ENCODE measurements at places on chromosomes 5 and 9. TPM values are rescaled to one million over a fixed set of nuclear protein-coding genes. Genes with fewer than 3 reads are reported as not detected.

Gene CKMT2
- 2.3 TPM for total RNA-seq

Gene PCDHB9
- total RNA-seq, result 1.1 TPM

Gene ARSK
- total RNA-seq, result 3.0 TPM

Gene OGN
- 0.55 TPM for total RNA-seq

Gene NRARP
- 15.7 TPM for total RNA-seq

DNA sequence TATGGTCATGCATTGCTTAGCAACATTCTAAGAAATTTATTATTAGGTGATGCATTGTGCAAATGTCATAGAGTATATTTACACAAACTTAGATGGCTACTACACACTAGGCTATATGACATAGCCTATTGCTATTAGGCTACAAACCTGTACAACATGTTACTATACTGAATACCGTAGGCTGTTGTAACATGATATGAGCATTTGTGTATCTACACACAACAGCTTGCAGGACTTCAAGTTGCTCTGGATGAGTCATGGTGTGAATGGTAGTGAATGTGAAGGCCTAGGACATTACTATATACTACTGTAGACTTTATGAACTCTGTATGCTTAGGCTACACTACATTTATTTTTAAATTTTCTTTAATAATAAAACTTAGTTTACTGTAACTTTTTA lies 107.2 kb upstream of the MAMDC2 start:
- no peak for DNase-seq

- no peak for DNase-seq
Observed at GRCh38 chr9:80156262-80156661, 584.5 kb downstream of the TLE4 start.

DNA sequence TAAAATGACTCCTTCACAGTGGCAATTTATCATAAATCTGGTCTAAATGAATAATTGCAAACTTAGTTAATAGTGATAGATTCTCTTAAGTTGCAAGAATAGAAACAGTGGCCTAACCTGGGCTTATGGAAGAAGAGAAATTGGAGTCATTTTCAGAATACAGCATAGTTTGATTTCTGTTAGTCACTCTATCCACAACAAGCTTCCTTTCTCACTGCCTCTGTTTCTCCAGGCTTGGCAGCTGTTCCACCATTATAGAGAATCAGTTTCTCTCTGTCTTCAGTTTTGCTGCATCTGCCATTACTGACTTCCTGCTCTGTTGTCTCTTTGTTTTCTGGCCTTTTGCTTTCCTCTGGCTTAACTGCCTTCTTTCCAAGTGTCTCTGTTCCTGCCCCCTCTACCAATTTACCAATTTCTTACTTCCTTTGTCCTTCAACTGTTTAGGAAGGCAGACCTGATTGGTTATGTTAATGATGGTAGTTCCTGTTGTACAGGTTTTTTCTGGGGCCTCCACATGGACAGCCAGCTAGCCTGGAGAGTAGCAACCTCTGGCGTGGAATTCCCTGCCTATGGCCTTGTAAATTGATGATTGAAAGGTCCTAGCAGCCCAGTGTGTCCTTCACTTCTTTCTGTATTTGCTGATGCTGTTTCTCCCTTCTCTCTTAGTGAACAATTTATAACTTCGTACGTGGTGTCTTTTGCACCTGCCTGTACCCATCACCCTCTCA lies 75.9 kb upstream of the RASGRF2 start:
- DNase-seq, result no peak

DNA sequence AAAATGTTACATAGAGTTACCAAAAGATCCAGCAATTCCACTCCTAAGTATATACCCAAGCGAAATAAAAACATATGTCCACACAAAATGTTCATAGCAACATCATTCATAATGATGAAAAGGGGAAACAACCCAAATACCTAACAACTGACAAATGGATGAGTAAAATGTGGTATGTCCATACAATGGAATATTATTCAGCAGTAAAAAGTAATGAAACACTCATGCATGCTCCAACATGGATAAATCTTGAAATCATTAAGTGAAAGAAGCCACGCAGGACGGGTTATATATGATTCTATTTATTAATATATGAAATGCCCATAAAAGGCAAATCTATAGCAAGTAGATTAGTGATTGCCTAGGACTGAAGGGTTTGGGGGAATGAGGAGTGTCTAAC lies 6.0 kb downstream of the DENND1A start:
- DNase-seq, result no peak

DNA sequence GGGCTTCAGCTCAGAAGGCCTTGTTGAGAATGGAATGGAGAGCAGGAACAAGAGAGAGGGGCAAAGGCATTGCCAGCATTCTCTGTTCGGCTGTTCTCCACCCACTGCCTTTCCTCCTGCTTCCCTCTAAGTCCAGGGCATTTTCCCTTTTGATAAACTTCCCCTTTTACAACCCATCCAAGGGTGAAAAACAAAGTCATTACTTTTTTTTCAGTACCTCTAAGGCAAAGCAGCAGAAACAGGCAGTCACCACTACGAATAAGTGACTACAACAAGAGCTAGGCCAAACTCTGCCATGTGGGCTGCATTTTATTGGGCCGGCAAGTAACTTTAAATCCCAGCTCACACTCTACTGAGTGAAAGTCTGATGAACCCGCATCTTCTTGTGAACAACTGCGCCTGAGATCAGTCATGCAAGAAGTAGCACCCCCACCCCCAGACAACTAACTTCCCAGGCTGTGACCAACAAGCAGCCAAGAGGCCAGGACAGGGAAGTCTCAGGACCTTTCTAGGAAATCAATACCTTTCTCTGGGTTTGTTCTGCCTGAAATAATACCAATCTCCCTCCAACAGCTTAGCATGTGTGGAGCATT lies 13.1 kb downstream of the IL7R start:
- DNase-seq, result no peak
